ENCODE measurements at places on chromosomes 2 and 18.

- DNase-seq, result peak; percentile 96
Observed at GRCh38 chr2:209495855-209496585, 72.2 kb downstream of the MAP2 start.

DNA sequence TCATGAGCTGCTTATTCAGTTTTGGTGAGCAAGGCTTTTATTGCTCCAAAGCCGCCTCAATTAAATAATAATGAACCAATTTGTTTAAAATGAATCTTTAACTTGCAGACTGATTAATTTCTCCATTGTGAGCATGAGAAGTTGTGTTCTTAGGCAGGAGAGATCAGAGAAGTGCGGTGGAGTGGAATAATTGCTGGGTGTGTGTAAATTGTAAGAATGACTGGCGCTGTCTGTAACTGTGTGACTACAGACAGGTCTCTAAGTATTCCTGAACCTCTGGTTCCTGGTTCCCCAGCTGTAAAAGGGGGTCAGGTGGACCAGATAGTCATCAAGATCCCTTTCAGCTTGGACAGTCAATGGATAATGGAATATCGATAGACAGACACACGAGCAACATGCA lies 98.0 kb upstream of the EFEMP1 start:
- DNase-seq, result no peak

DNA sequence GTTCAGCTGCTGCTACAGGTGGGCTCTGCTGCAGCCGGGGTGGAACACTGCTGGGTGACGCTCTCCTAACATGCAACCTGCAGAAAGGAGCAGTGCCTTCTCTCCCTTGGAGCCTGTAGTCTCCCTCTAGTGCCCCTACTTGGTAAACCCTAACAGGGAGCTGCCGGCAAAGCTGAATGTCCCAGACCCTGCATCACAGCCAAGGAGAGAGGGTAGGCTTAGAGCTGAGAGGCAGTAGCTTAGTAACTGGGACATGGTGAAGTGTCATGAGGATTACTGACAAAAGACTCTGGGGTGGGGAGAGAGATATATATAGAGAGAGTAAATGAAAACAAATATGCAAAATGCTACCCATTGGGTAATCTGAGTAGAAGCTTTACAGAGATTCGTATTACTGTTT lies 9.9 kb downstream of the NCAPH start:
- DNase-seq, result peak; percentile 17

- no peak for DNase-seq
Observed at GRCh38 chr18:72122103-72122502, 422.0 kb downstream of the CBLN2 start.

DNA sequence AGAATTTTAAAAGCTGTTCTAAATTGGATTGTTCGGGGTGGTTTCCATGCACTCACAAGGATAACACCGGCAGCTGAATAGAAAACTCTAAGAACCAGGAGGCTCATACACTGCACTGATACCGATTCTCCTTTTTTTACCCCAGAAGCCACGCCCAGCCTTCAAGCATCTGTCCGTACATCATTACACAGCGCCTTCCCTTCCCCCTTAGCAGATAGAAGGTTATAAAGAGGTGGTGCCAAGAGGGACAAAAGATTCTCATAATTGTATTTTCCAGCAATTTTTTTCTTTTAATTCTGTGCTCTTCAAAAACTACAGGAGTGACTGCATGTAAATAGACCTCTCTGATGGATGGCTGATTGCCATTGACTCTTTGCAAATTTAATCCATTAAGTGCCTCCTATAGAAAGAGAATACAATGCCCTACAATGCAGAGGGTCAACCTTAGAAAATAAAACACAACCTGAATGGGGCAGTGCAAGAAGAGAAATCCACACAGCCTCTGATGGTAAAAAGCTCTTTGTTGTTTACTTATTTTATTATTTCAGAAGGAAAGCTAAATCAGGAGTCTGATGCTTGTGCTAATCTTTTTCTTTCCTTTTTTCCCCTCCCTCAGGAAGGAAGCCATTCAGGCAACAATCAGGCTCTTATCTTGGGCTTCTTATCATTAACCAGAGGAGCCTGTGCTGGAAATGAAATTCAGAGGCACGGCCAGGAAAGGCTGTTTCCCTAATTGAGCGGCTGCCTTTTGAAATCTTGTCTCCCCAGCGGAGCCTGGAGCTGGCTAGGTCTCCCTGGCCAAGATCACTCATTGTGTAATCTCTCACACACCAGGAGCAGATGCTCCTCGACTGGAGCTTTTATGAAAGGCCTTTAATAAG lies 198.9 kb upstream of the NABP1 start:
- peak; percentile 75 for DNase-seq

- DNase-seq, result no peak
Observed at GRCh38 chr18:60147323-60147722, 225.3 kb downstream of the MC4R start.

DNA sequence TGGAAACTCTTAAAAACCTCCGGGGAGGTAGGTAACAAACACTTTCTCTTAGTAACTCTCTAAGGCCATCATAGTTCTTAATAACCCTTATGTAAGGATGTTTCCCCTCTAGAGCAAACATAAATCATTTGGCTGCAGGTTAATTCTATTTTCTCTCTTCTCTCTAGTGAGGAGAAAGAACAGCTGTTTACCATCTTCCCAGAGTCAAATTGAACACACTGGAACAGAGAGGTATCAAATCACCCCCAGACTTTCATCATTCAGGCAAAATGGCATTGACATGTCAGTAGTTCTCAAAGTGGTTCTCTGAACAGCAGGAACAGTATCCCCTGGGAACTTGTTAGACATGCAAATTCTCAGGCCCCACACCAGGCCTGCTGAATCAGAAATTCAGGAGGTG lies 240.7 kb downstream of the MEIS1 start:
- DNase-seq, result no peak

DNA sequence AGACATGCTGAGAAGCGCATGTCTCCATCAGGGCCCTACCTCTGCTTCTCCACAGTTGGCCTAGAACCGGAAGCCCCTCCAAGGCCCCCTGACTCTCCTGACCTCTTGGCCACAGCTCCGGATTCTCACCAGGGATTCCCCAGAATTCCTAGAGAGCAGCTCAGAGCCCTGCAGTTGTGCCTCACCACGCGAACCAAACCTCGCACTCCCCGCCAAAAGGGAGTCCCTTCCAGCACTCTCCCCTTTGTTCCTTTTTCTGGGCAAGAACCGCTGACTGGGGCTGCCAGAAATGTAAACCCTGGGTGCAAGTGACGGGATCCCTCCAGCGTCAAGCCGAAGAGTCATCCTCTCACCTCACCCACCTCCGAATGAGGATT lies 36.7 kb downstream of the AFF3 start:
- no peak for DNase-seq

GRCh38 chr18:80200171-80200931 lies 47.0 kb downstream of the PARD6G start:
- DNase-seq, result peak; percentile 28

GRCh38 chr2:85537600-85538506 lies 1.1 kb upstream of the MAT2A start:
- DNase-seq, result peak; percentile 62

DNA sequence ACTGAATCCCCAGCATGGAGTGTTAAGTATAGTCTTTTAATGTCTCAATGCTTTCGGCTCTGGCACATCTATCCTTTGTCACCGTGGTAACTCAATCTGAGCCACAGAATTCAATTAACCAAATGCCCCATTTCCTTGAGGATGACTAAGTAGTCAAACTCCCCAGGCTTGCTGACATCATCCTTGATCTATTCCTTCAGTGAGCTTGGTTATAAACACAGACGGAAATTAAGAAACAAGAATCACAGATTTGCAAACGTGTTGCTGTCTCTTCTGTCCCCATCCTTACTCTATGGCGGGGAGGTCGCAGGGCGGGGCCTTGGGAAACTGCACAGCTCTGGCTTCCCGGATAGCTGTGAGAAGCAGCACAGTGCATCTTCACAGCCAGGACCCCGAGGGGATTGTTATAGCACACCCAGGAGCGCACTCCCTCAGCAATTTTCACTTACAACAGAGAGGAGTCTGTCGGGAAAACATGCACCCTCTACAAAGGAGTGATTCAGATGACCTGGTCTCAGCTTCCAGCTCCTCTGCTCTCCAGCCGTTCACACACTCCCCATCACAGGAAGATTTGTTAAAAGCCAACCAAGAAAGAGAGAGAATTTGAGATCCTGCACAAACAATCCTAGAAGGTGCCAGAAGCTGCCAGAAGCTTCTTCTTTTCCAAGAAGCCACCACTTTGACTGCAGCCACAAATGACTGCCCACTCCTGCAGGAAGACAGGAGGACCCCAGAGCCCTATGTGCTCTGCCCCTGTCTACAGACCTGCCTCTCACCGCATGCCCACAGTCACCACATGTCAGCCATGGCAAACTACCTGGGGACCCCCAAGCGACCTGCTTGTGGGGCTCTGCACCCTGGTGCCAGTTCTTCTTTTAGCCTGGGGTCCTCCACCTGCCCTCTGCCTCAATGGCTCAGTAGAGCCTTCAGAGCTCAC lies 44.9 kb upstream of the YWHAQ start:
- DNase-seq, result peak; percentile 97

- DNase-seq, result no peak
Observed at GRCh38 chr2:16012626-16013358, 72.4 kb downstream of the MYCN start.

GRCh38 chr18:63312019-63312409 lies 7.6 kb downstream of the BCL2 start:
- no peak for DNase-seq

- DNase-seq, result no peak
Observed at GRCh38 chr2:193276069-193276468, 1081.3 kb upstream of the TMEFF2 start.

GRCh38 chr18:13823707-13824395 lies at the start of gene MC5R:
Gene MC5R (plus strand): TSS chr18:13824149. CDS start chr18:13825766, 1,617 bp downstream.
- DNase-seq, result peak; percentile 82

DNA sequence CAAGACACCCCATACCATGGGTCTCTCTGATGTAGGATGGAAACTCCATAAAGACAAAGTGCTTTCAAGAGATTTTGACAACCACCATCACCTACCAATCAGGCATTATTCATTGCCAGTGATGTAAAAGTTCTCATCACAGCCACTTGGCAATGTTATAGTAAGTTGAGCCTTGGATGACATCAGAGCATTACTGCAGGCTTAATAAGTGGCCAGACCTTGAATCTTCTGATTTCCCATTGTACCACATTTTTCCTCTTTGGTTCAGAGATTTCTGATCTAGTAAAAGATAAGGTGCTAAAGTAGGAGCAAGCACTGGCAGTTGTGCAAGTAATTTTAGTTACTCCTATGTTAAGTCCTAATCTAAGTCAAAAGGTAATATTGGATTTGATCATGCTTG lies 36.5 kb downstream of the OSR1 start:
- peak; percentile 32 for DNase-seq

- DNase-seq, result no peak
Observed at GRCh38 chr2:11863103-11863502, 116.7 kb downstream of the LPIN1 start.

DNA sequence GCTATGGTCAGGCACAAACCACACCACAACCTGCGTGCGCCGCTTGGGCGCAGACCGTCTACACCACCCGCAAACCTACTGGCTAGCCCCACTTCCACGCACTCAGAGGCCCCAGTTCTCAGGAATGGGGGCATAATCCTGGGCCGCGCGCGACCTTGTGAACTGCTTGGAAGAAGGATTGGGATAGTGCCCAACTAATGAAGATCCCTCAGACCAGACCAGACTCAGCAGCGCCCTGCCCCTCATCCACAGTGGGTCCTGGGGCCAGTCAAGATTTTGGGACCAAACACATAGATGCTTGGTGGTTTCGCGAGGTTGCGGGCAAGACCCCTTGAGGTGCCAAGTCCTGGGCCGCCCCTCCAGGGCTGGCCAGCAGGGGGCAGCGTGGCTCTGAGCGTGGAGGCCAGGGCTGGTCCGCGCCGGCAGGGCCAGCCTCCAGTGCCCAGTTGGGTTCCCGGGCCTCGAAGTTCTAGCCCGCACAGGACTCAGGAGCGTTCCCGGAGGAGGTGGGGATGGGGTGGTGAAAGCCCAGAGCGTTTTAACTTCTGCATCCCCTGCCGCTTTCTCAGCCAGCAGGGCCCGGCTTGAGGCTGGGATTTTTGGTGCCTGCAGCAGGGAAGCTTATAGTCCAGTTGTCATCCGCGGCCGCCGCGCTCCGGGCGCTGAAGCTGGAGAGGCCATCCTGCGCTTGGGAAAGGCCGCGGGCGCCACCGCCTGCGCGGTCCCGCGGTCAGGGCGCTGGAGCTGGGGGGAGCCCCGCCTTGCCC lies 8.3 kb downstream of the OSR1 start:
- DNase-seq, result peak; percentile 39

GRCh38 chr18:80147037-80147417 lies 38.0 kb downstream of the ADNP2 start:
- peak; percentile 51 for DNase-seq

- peak; percentile 13 for DNase-seq
Observed at GRCh38 chr2:172323256-172323655, 104.1 kb upstream of the ITGA6 start.

GRCh38 chr2:10343658-10344057 lies 41.0 kb downstream of the HPCAL1 start:
- no peak for DNase-seq

GRCh38 chr2:102266204-102266603 lies 45.2 kb upstream of the IL1RL1 start:
- no peak for DNase-seq

- DNase-seq, result no peak
Observed at GRCh38 chr2:130850788-130851623, 14.3 kb downstream of the ARHGEF4 start.

GRCh38 chr2:219615894-219616293 lies 11.5 kb upstream of the SLC4A3 start:
- DNase-seq, result no peak

- no peak for DNase-seq
Observed at GRCh38 chr18:49500201-49500921, 13.3 kb upstream of the C18orf32 start.

- peak; percentile 87 for DNase-seq
Observed at GRCh38 chr2:237693291-237693994, 66.1 kb downstream of the LRRFIP1 start.

DNA sequence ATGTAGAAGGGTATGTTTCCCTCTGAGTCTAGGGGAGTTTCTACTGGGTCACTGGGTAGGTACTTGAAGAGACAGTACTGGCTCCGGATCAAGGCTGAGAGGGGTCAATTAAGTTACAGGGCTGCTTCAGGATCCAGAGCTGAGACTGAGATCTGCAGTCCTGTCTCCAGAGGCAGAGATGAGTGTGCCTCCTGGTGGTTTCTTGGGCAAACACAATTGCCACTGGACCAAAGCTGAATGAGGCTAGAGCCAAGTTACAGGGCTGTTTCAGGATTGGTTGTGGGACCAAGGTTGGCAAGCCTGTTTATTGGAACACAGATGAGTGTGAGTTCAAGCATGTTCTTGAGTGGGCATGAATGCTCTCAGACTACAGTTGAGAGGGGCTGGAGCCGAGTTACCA lies 157.9 kb downstream of the ADCYAP1 start:
- DNase-seq, result peak; percentile 4

GRCh38 chr2:16686641-16687040 lies 21.0 kb upstream of the CYRIA start:
- no peak for DNase-seq

DNA sequence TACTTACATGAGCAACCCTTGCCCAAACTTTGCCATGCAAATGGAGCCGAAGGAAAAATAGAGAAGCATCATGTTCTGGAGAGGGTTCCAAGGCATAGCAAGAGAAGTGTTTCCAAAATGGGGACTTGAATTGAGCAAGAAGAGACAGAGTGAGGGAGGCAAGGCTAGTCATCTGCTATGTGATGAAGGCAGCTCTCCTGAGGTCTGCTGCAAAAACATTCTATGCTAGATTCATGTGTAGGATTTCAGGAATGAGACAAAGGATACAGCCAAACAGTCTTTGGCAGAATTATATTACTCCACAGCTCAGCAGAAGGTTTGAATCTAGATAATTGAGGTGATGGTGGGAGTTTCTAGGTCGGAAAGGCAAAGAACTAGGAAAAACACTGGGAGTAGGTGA lies 24.1 kb upstream of the MRPL19 start:
- peak; percentile 20 for DNase-seq

GRCh38 chr2:56502616-56503015 lies 318.8 kb downstream of the CCDC85A start:
- no peak for DNase-seq

Measured in GM23248 (cell line).